ENCODE measurements at places on chromosomes 3 and 15.

DNA sequence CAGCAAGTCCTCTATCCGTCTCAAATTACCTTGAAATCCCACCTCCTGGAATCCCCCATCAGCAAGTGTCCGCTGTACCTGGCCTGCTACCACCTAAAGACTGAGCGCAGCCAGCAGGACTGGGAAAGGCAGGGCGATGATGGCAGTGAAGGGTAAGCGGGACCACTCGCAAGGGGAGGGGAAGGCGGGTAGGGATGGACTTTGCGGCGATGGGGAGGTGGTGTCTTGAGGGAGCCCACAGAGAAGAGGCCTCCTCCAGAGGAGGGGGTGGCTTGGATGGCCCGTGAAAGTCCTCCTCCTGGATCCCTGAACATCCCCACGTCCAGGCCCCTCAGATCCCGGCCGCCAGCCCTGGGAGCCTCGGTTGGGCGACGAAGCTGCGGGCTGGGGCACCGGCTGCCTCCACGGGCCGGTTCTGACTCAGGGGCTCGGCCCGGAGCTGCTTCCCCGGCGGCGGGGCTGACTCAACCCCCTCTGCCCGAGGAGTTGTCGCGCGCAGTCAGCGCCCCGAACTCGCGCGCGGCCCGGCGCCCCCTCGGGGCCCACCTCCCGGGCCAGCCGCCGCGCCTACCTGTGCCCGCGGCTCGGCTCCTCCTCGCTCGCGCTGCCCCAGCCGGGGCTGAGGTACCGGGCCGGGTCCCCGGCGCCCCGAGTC is 512 bp downstream of the LARP6 start:
- DNase-seq = peak; percentile 73

DNA sequence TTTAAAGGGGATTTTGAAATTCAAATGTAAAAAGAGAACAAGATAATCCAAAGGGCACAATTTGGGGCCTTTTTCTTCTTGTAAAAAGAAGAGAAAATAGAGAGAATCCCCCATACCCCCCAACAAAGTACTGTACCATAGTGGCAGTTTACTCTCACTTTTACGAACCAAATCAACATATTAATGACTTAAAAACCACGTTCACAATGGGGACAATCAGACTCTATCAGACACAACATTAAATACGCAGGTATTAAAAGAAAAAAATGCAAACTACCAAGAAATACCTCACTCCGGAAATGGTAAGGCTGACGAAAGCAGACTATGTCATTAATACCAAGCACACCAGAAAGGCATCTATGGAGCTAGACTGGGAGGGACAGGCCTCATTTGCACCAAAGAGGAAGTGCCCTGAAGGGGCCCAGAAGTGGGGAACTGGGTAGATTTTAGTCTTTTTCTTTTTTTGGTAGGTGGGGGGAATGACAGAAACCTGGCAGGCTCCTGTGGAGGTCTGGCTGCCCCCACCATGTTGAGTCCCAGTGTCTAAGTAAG is 134.3 kb downstream of the TIGIT start:
- no peak for DNase-seq

- DNase-seq = no peak
Observed at GRCh38 chr15:26461847-26462608, 310.8 kb downstream of the GABRB3 start.

GRCh38 chr3:1380926-1381646 is 288.3 kb downstream of the CNTN6 start:
- no peak for DNase-seq

Measured in right forelimb (tissue), 1 donor.